ENCODE measurements at places on chromosomes 3 and 15.

GRCh38 chr3:123767009-123767372 lies 117.1 kb downstream of the MYLK start:
- DNase-seq, result no peak

DNA sequence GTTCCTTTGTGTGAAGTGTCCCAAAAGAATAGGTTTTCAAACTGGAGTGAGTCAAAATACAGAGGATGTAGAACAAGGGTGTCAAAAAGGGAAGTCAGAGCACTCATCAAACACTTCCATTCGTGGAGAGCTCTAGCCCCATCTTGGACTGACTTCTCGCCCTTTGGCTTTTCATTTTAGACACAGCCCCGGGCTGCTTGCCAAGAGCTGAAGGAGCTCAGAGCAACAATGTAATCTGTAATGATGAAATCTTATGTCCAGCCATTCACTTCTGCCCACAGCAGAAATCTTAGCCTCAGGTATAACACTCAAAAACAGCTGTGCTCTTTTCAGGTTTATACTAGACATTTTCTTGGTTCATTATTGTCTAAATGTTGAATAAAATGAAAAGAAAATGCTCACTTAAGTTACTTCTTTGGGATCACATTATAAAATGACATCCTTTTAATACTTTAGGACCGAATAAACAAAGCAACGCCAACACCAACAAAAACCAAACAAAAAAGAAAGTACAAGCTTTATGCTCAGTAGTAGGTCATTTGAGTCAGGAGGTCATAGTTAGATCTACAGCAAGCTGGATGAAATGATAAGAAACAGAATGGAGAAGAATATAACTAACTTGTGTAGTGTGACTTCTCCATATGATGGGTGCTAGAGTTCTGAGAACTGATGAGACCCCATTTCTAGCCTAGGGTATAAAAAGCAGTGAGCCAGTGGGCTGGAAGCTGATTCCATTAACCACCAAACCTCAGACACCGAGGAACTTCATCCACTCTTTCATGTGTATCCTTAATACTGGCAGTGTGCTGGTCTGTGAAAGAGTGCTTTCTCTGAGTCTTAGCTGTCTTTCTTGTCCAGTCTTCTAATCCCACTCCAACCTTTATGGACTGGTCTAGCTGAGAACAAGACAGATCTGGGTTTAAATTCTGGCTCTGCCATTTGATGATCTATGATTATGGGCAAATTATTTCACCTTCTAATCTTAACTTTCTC lies 131.8 kb upstream of the SLC7A14 start:
- no peak for DNase-seq

GRCh38 chr15:35956056-35956455 lies 410.1 kb upstream of the DPH6 start:
- DNase-seq, result no peak

GRCh38 chr3:188303286-188303799 lies 149.4 kb downstream of the LPP start:
- DNase-seq, result no peak

DNA sequence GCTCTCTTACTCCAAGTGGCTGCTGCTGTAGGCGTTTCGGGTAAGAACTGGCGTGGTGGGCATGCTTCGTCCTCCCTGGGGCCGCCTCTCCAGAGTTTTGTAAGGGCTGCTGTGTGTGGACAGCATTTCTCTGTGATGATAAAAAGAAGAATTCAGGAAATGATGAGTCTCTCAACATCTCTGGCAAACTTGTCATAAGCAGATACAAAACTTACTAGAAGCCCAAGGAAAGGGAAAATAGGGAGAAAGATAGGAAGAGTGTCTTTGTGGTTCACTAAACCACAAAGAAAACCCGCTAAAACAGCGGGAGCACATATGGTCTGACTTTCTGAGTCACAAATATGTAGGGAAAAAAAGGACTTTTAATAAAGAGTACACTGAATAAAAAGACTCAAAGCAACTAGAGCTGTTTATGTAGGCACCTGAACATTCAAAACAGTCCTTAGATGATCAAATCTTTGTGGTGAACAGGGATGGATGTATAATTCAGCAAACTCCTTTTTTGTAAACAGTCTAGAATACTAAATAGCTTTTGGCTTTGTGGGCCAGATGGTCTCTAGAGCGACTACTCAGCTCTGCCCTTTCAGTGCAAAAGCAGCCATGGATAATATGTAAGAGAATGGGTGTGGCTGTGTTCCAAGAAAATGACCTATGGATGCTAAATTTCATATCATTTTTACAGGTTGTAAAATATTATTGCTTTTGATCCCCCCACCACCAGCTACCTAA lies 60.4 kb upstream of the LMOD3 start:
- no peak for DNase-seq

DNA sequence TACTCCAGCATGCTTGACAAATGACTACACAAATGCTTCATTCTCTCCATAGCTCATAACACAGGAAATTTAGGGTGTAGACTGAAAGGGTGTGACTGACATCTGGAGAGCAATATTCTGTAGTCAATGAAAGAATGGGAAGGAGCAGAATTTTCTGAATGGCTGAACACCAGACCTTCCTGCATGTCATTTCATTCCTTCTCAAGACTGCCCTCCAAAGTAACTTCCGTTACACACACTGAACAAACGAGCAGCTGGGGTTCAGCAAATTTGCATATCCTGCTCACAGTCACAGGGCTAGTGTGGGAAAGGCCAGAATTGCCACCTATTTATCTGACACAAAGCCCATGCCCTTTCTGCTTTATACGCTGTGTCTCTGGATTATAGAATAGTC lies 325.0 kb upstream of the CFAP20DC start:
- DNase-seq, result no peak

DNA sequence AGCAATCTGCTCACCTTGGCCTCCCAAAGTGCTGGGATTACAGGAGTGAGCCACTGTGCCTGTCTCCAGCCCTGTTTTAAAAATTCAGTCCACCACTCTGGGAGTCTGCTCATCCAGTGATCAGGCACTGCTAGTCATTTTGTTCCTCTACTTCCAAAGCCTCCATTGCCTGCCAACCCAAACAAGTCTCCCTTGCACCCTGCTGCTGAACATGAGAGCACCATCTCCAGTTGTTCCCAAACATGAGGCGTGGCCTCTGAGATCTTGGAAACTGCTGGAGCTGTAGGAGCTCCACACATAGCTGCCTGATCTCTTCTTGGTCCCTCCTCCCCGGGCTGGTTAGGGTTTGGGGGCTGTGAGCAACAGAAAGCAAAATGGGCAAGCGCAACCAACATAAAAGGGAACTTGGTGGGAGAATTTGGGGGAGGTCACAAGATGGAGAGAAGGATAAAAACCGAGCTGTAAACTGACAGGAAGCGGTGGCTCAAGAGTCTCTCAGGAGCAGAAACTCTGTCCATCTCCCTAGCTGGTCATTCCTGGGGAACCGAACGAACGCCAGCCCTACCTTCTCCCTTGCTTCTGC lies 49.6 kb upstream of the TLE3 start:
- DNase-seq, result no peak

DNA sequence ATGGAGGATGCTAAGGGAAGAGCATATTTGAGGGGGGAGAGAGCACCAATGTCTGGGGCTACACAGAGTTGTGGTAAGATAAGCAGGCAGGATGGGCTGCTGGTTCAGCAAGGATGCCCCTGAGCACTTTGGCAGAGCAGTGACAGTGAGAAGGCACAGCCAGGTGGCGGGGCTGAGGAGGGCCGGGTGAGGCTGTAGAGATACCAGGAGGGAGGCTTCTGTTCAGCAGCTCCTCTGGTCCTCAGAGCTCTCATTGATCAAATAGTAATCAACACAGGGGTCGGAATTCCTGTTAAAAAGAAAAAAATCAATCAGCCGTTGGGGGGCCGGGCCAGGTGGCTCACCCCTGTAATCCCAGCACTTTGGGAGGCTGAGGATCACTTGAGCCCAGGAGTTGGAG lies 11.5 kb upstream of the XIRP1 start:
- DNase-seq, result no peak

GRCh38 chr3:110568246-110568645 lies 503.4 kb upstream of the NECTIN3 start:
- no peak for DNase-seq

- DNase-seq, result no peak
Measured at GRCh38 chr15:68289057-68289456, 11.5 kb downstream of the FEM1B start.

DNA sequence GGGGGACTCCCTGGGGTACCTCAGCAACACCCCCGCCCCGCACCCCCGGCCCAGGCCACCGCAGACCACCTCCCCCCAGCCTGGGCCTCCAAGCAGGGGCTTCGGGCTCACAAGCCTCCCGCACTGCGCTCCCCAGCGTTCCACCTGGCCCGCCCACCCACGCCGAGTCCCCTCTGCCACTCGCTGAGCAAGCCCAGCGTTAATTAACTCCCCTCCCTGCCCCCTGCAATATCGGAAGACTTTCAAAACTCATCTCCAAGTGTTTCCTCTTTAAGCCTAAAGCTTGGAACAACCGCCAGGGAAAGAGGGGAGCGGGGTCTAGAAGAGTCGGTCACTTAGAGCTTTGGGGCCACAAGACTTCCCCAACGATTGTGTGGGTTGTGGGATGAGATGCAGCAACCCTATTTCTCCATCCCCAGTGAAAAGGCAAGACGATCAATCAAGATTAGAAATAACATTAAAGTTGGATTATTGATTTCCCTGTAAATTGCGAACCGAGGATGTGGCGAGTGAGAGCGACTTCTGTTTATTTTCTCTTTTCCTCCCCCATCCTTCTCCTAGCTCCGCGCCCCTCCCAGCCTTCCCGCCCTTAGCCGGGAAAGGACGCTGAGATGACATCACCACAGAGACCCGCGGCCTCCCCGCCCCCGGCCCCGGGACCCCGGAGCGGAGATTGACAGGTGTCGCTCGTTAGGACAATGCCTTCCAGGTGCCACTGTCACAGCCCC lies 30.2 kb downstream of the NR2F2 start:
- no peak for DNase-seq

- no peak for DNase-seq
Measured at GRCh38 chr3:64563751-64564150, 124.0 kb downstream of the ADAMTS9 start.

DNA sequence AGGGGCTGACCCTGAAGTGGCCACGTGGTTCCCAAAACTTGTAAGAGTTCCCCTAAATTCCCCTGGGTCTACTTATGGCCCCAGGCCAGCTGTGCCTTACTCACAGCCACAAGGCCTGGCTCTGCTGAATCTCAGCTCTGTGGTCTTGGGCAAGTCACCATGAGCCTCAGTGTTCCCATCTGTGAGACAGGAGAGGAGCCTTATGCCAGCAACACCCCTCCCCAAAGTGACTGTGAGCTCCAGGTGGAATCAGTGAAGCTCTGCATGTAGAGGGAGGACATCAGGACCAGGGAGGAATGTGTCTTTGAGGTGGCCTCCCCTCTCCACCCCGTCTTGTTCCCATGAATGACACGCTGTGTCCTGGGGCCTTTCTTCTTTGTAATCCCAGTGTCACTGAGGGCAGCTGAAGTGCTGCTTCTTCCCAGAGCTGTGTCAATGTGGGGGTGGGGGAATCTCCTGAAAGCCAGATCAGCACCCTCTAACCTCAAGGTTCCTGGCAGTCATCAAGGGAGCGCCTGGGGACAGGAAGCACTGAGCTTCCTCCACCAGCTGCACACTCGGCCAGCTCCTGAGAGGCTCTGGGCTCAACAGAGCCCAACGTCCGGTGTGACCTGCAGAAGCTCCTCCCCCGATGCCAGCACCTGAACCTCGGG lies 258.9 kb downstream of the UACA start:
- no peak for DNase-seq

- no peak for DNase-seq
Measured at GRCh38 chr3:155595371-155595770, 149.5 kb downstream of the PLCH1 start.

- DNase-seq, result no peak
Measured at GRCh38 chr3:18987862-18988447, 160.4 kb upstream of the KCNH8 start.

- DNase-seq, result no peak
Measured at GRCh38 chr3:3693593-3693992, 105.6 kb upstream of the LRRN1 start.

DNA sequence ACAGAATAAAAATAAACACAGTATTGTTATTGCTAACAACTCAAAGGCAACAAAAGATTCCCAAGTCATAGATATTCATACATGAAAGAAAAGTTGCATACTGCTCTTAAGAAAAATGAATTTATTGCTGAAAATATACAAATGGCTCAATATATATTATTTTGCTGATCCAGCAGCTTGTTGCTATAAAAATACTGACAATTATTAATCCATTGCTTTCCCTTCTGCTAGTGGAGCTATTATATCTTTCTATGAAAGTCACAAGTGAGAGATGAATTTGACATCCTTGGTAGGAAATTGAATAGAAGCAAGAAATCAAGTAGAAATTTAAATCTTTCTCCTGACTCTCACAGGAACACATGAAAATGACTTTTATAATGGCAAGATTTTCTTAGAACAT lies 179.2 kb upstream of the MBNL1 start:
- DNase-seq, result no peak

DNA sequence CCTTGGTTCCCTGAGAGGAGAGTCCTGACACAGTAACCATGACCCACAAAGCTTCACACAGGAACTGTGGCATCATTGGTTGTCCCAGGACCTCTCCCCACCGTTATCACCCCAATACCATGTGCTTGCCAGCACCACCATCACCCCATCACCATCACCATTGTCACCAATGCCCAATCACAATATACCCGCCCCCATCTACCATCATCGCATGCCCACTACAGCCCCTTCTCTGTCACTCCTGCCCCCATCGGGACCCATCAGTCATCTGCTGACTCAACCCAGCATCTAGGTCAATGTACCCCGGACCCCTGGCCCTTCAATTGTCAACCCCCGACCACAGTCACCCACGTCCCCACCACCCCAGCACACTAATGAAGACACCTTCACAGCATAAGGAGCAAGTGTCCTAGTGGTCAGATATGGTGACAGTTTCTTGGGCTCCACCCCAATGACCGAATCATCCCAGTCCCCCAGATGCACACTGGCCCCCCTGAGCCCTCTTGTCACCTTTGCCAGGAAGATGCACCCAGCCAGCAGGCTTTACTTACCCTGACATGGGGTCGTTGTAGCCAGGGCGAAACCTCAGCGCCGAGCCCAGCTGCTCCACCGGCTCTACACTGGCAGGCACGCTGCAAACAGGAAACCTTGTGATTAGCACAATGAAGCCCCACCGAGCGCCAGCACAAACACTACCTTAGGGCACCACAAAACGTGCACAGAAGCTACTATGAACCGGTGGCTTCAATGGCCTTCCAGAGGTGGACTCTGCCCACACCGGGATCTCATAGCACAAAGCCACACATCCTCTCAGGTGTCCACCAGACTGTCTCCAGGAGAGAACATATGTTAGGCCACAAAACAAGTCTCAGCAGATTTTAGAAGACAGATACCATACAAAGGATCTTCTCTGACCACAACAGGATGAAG lies 25.1 kb downstream of the SHISA5 start:
- no peak for DNase-seq

GRCh38 chr3:66019896-66020295 lies 18.8 kb downstream of the MAGI1 start:
- no peak for DNase-seq
